CD8-positive, alpha-beta T cell (primary cell): ENCODE measurements at places on chromosomes 7 and 10.

GRCh38 chr7:92425311-92425947 is 21.9 kb upstream of the GATAD1 start:
- no peak for DNase-seq

DNA sequence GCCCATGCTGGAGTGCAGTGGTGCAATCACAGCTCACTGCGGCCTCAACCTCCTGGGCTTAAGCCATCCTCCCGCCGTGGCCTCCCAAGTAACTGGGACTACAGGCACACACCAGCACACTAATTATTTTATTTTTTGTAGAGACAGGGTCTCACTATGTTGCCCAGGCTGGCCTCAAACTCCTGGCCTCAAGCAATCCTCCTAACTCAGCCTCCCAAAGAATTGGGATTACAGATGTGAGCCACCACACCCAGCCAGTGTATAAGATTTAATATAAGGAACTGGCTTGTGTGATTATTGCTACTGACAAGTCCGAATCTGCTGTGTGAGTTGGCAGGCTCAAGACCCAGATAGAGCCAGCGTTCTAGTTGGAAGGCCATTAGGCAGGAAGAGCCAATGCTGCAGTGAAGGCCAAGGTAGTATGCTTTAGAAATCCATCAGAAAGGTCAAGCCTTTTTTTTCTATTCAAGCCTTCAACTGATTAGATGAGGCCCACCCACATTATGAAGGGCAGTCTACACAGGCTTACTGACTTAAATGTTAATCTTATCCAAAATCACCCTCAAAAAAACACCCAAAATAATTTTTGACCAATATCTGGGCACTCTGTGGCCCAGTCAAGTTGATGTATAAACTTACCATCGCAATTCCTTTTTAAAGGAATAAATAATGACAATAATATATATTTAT is 19.4 kb downstream of the TRIM4 start:
- DNase-seq = no peak

DNA sequence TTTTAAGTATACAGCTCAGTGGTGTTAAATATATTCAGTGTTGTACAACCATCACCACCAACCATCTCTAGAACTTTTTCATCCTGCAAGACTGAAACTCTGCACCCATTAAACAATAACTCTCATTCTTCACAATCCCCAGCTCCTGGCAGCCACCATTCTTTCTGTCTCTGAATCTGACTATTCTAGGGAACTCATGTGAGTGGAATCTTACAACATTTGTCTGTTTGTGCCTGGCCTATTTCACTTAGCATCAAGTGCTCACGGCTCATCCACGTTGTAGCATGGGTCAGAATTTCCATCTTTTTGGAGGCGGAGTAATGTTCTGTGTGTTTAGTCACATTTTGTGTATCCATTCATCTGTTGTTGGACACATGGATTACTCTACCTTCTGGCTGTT is 40.8 kb upstream of the PFKFB3 start:
- DNase-seq = no peak

- DNase-seq = no peak
These were observed 12.4 kb downstream of the TMEM248 start for GRCh38 chr7:66933469-66933868.

- DNase-seq = no peak
These were observed 86.7 kb downstream of the MICU1 start for GRCh38 chr10:72539137-72539536.

DNA sequence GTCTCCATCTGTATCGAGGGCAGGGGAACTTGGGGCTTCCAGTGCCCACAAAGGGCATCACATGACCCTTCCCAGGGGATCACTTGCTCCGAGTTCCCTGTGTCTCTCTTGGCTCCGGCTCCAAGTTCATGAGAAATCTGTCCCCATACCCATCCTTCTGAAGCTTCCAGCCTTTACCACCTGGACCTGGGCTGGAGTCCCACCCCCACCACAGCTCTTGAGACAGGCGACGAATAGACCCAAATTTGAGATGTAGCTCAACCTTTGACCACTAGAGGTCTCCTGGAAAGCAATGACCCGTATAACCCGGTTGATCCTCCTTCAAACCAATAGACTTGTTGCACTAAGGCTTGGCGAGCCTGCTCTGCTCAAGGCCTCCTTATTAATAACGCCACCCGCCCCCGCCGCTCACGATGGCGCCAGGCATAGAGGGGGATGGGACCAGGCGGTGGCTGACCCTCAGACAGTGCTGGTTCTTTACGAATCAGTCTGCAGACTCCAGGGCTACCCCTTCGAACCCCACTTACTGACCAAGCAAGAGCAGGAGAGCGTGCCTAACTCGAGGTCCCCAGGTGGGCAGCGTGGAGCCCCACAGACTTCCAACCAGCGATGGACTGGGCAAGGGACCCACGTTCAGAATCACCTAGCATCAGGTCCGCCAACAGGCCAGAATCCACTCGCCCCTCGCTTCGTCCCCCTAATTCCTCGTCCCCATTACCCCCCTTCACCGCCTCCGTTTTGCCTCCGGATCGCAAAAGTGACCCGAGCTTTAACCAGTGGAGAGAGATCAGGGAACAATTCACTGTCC is 4.4 kb upstream of the ARID5B start:
- DNase-seq = peak; percentile 88

- no peak for DNase-seq
These were observed 300.4 kb downstream of the AHR start for GRCh38 chr7:17598846-17599245.

- no peak for DNase-seq
These were observed 171.5 kb upstream of the NAMPT start for GRCh38 chr7:106456329-106456728.
